ENCODE measurements at places on chromosomes 2 and 18.

GRCh38 chr2:172234716-172235691, 132.3 kb upstream of the DLX2 start:
- DNase-seq = no peak

- no peak for DNase-seq
Observed at GRCh38 chr18:76121011-76121410, 374.0 kb downstream of the ZNF516 start.

DNA sequence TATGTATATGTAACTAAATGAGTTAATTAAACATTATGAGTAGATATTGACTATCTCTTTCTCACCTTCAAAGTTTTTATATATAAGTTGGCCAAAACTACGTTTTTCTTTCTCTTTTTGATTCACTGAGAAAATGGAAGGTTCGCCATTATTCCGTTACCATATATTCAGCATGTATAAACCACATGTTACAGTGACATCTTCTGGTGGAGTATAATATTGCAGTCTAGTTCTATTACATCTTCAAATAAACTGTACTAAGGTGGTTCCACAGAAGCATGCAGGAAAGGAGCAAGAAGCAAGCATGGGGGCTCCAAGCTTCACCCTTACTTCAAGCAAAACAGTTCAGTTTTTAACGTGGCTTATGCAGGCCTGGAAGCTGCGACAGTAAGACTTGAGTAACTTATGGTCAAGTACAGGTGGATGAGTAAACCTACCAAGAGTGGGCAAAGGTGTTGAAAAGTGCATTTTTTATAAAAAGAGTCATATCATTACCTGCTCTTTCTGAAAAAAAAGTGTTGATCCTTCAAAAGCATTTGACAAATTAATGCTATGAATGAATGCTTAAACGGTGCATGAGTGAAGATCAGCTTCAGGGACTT, 129.8 kb upstream of the RAB6C start:
- DNase-seq = no peak

DNA sequence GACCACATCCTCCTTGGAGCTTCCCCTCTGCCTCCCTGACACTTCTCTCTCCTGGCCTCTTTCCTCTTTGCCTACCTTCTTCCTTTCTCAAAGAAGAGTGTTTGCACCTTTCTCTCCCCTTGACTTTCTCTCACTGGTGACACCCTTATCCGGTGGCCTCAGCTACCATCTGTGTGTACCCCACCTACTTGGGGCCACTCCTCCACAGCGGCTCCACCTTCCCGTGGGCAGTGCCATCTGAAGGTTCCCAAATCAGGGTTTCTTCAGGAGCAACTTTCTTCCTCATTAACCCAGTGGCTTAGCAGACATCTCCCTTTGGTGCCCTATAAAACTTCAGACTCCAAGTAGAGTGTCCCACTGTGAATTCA, 5.3 kb upstream of the NCL start:
- DNase-seq = no peak

- DNase-seq = no peak
Observed at GRCh38 chr2:228426502-228427216, 245.2 kb upstream of the SPHKAP start.

DNA sequence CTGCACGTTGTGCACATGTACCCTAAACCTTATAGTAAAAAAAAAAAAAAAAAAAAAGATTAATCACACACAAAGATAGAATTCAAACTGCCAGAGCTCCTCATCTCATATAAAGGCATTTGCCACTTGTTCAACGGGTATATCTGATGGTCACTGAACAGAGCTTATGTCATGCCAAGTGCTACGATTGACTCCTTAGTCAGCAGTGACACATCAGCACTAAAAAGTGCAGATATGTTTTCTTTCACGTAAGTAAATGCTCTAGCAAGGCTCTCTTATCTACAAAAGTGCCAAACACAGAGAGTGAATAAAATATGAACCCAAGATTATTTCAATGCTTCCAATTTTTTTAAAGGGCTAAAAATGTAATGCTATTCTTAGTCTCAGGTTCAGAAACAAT, 1.1 kb downstream of the LMAN1 start:
- no peak for DNase-seq

- no peak for DNase-seq
Observed at GRCh38 chr18:79625195-79625923, 54.2 kb upstream of the CTDP1 start.

DNA sequence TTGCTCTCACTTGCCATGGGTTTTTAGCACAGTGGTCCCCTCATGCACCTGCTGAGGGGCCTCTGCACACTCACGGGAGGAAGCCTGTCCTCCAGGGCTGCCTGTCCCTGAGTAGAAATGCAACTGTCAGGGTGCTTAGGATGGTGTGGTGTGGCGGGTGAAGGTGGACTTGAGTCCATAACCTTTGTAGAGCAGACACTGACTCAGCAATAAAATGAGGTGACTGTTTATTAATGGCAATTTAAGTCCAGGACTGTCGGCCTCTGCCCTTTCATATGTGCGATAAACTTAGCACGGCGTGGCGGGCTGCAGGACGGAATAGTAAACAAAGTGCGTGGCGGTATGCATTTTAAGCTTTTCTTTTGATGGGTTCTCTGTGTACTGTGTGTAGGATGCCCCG, 188.2 kb downstream of the LDLRAD4 start:
- no peak for DNase-seq

DNA sequence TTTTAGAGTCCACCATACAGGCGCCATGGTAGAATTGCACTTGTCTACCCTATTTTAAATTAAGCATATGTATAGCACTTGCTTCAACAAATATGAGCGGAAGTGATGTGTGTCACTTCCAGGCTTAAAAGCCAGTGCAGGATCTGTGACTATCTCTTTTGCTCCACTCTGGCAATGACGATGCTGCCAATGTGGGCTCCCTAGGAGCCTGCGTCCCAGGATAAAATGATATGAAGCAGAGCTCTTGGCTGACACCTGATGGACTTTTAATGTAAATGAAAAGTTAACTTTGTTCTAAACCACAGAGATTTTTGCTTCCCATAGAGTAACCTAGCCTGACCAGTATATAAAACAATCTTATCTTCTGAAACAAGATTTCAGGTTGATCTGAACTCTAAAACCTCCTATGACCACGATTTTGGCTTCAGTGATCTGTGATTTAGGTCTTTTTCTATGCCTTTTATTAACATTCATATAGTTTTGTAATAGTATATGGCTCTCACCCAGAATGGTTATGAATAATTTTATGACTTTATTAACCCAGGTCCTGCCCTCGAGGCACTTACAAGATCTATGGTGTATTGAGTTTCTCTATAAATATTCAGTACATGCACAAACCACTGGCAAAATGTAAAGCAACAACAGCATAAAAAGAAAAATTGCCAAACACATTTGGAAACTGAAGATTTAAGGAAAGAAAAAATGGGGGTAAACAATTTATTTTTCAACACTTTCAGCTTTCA, 422.5 kb upstream of the PIK3C3 start:
- DNase-seq = no peak

GRCh38 chr2:64838817-64839216, 150.4 kb upstream of the SLC1A4 start:
- DNase-seq = no peak

DNA sequence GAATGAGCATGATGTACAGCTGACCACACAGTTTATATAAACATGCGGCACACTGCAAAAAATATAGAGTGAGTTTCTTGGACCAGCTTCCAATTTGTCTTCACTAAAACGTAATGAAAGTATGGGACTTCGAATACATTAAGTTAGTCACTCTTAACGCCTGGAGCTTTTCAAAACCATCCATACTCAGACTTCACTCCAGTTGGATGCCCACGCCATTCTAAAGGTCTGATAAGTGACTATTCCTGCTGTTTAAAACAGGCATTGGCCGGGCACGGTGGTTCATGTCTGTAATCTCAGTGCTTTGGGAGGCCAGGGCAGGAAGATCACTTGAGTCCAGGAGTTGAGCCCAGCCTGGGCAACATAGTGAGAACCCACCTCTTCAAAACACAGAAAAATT, 84.6 kb downstream of the MYL12B start:
- no peak for DNase-seq

DNA sequence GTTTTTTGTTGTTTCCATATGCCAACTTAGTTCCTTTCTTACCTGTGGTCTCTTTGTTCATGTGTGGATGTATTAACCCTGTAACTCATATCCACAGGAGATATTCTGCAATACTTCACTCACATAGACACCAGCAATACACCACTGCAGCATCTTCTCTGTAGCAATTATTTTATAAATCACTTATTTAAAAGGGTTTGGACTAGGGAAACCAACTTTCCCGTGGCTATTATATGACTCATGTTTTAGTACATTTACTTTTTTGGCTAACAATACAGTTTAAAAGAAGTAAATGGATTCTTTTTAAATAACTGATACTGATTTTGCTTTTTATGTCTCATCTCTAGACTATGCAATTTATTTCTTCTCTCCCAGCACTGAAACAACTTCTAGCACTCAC, 488.9 kb downstream of the MBD2 start:
- DNase-seq = no peak

DNA sequence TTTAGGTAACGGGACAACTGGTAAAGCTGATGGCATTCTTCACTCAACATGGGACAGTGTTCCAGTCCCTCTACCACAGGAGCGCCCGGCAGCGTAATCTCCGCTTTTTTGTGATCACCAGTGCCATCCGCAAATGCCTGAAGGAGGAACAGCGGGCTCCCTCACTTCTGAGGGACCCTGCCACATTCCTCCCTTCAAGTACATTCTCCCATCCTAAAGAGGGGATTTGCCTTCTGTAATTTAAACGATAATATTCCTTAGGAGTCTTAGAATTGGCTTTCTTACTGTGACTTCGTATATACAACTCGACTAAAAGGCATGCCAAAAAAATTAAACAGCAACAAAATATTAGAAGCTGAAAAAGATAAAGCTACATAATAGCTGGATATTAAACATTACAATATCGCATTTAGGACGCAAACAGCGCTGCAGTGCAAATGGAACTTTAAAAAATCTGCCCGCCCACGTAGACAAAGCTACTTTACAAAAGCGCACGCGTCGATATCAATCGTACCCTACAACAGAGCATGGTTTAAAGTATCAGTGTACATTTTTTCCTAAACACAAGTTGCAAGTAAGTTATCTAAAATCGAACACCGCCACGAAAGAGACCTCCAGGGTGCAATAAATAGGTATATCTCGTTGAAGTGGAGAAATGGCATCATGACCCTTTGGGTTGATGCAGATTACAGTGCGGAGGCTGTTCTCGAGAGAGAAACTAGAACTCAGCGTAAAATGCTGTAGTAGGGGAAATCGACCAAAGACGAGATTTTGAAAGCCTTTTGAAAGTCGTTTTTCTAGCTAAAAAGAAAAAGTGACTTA, 2.3 kb upstream of the VSNL1 start:
- DNase-seq = no peak

DNA sequence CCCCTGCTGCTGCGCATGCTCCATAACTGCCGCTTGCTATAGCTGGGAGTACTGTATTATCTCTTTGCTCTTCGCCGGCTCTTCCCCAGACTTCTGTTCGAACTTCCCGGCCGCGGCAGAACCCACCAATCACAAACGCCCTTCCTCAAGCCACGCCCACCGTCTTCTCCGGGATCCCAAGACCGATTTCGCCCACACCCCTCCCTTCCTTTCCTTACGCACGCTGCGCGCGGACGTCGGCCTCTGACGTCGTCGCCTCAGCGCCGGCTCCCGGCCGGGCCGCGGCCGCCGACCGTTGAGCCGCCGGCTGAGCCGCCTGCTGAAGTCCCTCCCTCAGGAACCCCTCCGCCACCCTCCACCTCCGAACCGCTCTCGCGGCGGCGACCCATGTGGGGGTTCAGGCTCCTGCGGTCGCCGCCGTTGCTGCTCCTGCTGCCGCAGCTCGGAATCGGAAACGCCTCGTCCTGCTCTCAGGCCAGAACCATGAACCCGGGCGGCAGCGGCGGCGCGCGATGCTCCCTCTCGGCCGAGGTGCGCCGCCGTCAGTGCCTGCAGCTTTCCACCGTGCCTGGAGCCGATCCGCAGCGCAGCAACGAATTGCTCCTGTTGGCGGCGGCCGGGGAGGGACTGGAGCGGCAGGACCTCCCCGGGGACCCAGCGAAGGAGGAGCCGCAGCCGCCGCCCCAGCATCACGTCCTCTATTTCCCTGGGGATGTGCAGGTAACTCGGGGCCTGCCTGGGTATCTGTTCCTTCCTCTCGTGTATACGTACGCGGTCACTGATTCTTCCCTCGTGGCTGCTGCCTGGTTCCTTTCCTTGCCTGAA, at the start of gene C2orf69:
Gene C2orf69 (plus strand): TSS at position 242 of the 825 bp plus-strand sequence. CDS start 146 bp downstream, at position 388.
- peak; percentile 74 for DNase-seq

DNA sequence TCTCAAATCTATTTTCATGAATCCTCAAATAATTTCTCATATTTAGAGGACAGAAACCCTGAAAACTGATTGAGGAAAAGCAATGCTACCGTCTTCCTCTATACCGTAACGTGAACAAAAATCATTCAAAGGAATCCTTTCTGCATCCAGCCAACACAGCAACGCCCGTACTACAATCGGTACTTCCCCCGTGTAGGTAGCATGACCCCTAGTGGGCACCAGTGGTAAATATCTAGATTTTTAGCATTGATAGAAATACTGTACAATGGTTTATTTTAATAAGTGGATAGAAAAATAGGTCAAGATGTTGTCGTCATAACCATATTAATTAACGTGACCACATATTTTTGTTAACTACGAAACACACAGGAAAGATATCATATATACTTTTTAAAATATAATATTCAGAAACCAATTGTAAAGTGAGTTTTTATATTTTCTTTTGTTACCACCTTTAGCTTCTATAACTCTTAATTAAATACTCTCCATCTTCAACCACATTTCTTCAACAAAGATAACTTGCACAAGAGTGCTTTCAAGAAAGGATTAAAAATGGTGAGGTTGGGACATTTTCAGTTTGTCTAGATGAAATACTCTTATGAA, 194.1 kb downstream of the SS18 start:
- no peak for DNase-seq

DNA sequence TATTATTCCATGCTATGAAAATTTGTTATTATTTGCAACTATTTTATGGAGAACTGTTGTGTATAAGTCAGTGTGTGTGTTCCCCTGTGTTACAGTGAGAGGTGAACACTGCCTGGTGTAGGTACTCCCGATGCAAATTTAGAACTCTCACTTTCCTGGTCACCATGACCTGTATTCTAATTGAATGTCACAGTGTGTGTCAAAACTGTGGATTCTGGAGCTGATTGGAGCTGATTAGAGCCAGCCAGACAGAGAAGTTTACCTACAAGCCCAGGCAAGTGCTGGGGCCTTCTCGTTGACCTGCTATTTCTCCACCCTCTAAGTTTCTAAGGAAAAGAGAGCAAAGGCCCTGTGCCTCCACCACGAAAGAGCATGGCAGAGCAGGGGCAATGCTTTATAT, 216.0 kb downstream of the NYAP2 start:
- DNase-seq = no peak

DNA sequence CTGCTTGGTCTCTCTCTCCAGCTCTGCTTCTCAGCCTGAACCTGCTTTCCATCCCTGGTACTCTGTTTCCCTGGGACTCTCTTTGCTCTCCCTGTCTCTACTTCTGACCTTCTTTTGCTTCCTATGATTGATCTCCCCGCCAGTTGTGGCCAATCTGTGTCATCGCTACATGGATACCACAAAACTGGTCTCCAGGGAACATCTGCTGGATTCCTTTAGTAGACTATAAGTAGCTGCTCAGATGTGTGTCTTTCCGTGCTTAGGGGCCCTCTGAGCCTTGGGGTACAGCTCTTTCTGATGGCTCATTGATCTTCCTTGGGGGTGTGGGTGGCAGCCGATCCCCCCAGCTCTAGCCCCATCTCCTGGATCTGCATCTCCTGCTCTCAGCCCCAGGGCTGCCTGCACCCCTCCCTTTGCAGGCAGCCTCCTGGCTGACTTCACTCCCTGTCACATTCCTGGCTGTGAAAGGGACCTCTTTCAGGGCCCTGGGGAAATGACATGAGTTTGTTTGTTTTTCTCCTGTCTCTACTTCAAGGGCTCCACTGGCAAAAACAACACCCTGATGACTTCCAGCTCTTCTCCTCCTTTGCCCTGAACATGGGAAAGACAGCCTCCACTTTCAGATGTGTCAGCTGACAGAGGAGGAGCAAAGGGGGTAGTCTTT, 333.7 kb downstream of the CYP26B1 start:
- no peak for DNase-seq
